Activated CD4-positive, alpha-beta memory T cell treated with anti-CD3 and anti-CD28 coated beads for 36 hours (primary cell): ENCODE measurements at places on chromosomes 2 and 18. TPM values are rescaled to one million over a fixed set of nuclear protein-coding genes. Genes with fewer than 3 reads are reported as not detected.
A peak's percentile ranks its signal among the peaks of the same experiment; 100 is the strongest.

The CFAP210 gene
- total RNA-seq = not detected

The CNGA3 gene
- total RNA-seq = not detected

The CARF gene
- 6.6 TPM for total RNA-seq

DNA sequence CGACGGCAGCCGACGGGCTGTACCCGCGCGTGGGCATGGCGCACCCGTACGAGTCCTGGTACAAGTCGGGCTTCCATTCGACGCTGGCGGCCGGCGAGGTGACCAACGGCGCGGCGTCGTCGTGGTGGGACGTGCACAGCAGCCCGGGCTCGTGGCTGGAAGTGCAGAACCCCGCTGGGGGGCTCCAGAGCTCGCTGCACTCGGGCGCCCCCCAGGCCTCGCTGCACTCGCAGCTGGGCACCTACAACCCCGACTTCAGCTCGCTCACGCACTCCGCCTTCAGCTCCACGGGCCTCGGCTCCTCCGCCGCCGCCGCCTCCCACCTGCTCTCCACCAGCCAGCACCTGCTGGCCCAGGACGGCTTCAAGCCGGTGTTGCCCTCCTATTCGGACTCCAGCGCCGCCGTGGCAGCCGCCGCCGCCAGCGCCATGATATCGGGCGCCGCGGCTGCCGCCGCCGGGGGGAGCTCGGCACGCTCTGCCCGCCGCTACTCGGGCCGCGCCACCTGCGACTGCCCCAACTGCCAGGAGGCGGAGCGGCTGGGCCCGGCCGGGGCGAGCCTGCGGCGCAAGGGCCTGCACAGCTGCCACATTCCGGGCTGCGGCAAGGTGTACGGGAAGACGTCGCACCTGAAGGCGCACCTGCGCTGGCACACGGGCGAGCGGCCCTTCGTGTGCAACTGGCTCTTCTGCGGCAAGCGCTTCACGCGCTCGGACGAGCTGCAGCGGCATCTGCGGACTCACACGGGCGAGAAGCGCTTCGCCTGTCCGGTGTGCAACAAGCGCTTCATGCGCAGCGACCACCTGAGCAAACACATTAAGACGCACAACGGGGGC lies 2.0 kb downstream of the SP9 start:
- no peak overlapping the region for H3K27ac ChIP-seq
- H3K4me1 ChIP-seq = peaks cover 50% of the 10 kb centered on the region
- no peaks in the 10 kb centered on the region for H3K36me3 ChIP-seq
- H3K27me3 ChIP-seq = peaks cover 66% of the 10 kb centered on the region
- H3K4me3 ChIP-seq = peak overlapping the region; percentile 51

GRCh38 chr18:79926715-79927606 lies 24.5 kb downstream of the SLC66A2 start:
- H3K27me3 ChIP-seq = no peaks in the 10 kb centered on the region
- H3K36me3 ChIP-seq = peaks cover 46% of the 10 kb centered on the region
- DNase-seq = peak; percentile 4
- H3K27ac ChIP-seq = no peak overlapping the region

GRCh38 chr2:119179991-119180390 lies 21.4 kb upstream of the C1QL2 start:
- H3K27ac ChIP-seq = no peak overlapping the region
- H3K4me3 ChIP-seq = no peak overlapping the region
- no peaks in the 10 kb centered on the region for H3K27me3 ChIP-seq

DNA sequence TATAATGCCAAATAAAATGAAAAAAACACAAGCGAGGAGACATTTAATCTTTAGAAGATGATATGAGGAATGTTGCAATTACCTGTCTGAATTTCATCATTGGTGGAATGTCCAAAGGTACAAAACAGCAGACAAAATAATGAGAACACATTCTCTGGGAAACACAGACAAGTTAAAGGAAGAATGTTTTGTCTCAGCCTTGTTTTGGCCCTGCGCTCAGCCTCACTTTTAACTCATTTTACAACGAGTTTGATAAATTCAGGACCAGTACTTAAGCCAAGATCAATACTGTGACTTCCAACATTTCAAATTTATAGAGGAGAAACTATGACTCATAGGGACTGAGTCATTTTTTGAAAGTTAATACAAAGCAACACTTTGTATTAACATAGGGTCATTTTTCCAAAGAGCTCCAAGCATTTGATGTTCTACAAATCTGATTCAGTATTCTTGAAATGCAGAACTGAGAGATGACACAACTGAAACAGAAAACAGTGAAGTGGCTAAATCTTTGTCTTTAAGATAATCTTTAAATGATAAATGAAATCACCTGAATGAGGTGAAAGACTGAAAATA lies 833.2 kb upstream of the CHAC2 start:
- no peak for DNase-seq
- no peak overlapping the region for H3K4me3 ChIP-seq

DNA sequence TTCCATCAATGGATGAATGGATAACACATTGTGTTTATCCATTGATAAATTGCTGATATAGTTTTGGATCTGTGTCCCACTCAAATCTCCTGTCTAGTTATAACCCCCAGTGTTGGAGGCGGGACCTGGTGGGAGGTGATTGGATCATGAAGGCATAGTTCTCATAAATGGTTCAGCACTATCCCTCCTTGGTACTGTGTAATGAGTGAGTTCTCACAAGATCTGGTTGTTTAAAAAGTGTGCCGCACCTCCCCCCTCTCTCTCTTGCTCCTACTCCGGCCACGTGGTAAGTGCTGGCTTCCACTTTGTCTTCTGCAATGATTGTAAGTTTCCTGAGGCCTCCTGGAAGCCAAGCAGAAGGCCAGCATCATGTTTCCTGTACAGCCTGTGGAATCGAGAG lies 23.9 kb upstream of the SPATA3 start:
- no peak for DNase-seq
- H3K4me1 ChIP-seq = peaks cover 47% of the 10 kb centered on the region
- H3K27ac ChIP-seq = no peak overlapping the region

DNA sequence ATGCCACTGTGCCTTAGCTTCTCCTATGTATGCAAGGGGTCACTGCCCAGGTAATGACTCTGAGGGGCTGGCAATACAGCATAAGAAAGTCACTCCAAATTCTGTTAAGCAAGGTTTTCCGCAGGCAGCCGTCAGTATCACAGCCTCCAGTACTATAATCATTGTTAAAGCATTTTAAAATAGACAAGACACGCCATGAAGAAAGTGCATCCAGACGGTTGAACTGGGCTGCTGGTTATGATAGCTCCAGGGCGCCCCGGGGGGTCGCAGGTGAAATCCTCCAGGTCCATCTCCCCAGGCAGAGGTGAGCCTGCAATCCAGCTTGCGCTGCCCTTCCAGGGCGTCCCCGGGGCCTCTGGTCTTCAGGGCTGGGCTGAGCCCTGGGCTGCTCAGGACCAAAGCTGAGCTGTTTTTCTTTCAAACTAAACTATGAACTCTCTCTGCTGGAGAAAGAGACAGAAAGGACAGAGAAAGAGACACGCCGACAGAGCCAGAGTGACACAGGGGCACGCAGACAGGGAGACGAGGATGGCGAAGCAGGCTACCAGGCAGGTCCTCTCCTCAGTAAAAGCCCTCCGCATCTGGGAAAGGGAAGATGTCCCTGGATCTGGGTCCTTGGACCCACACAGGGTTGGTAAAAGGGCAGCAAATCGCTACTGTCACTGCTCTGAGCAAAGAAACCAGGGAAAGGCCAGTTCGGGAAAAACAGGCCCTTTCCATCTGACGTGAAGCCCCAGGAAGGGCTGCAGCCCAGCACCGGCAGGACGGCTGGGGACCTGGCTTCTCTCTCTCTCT lies 2.1 kb upstream of the TWIST2 start:
- H3K4me3 ChIP-seq = no peak overlapping the region
- H3K4me1 ChIP-seq = no peaks in the 10 kb centered on the region
- DNase-seq = no peak
- H3K27ac ChIP-seq = no peak overlapping the region
- H3K27me3 ChIP-seq = peaks cover 51% of the 10 kb centered on the region

GRCh38 chr2:134866498-134867099 lies 28.2 kb downstream of the ACMSD start:
- H3K36me3 ChIP-seq = no peaks in the 10 kb centered on the region
- no peak overlapping the region for H3K4me3 ChIP-seq
- no peak overlapping the region for H3K27ac ChIP-seq
- no peaks in the 10 kb centered on the region for H3K27me3 ChIP-seq

DNA sequence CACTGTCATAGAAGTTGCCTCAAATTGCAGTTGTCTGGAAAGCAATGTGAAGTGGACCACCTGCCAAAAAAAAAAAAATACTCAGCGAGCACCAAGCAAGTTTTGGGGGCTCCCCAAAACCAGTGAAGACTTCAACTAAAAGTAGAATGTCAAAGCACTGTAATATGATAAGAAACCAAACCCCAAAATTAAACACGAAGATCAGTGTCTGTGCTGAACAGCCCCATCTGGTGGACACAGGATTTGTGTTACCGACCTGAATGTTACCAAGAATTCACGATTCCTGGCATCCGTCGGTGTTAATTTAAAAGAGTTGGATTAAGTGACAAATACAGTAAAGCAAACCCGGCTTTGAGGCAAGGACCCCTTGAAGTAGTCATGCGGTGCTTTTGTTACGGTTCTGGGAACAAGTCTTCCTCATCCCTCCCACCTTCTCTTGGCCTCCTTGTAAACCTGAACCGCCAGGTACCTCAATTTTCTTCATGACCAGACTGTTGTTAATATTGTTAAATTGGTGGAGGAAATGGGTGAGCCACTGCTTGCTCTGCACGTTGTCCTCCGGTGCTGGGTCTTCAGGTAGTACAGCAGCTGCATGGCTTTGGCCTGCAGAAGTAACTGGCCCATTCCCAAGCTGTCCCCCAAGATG lies 31.3 kb upstream of the SSB start:
- H3K4me1 ChIP-seq = peaks cover 7% of the 10 kb centered on the region
- H3K27me3 ChIP-seq = peaks cover 11% of the 10 kb centered on the region
- peak; percentile 64 for DNase-seq
- H3K4me3 ChIP-seq = peak overlapping the region; percentile 29
- H3K27ac ChIP-seq = no peak overlapping the region
- no peaks in the 10 kb centered on the region for H3K36me3 ChIP-seq
